ENCODE measurements at places on chromosomes 1 and 21.

- no peak for DNase-seq
These were observed 71.6 kb downstream of the NENF start for GRCh38 chr1:212504171-212504803.

DNA sequence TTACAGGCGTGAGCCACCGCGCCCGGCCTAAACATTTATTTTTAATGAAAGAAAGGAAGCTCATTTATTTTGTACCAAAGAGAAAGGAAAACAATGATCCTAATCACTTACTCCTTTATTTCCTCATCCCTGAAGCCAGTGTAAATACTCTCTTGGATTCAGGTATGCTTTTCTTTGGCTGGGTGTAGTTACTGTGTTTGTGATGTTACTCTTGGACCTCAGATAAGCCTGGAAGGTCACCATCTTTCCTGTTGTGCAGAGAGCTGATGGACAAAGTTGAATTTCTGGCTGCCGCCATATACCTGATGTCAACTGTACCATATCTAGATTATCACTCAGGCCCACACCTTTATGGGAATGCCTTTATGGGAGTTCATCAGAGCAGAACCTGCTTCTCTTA is 35.4 kb upstream of the FOXE3 start:
- DNase-seq: no peak

DNA sequence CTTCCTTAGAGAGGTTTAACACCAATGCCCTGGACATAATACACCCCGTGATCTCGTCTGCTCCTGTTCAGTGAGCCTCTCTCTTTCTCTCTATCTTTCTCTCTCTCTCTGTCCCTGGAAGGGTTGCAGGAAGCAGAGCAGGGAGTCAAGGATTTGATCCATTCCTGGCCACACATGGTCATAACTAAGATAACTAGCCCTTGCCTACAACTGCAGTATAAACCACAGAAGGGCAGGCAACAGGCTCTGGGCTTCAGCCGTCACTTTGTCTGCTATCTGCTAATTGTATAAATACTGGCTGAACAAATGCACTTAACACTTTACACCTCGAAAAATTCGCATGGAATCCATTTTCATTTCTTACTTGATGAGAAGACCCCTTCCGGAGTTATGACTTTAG is 357.5 kb upstream of the RUNX1 start:
- DNase-seq: no peak

DNA sequence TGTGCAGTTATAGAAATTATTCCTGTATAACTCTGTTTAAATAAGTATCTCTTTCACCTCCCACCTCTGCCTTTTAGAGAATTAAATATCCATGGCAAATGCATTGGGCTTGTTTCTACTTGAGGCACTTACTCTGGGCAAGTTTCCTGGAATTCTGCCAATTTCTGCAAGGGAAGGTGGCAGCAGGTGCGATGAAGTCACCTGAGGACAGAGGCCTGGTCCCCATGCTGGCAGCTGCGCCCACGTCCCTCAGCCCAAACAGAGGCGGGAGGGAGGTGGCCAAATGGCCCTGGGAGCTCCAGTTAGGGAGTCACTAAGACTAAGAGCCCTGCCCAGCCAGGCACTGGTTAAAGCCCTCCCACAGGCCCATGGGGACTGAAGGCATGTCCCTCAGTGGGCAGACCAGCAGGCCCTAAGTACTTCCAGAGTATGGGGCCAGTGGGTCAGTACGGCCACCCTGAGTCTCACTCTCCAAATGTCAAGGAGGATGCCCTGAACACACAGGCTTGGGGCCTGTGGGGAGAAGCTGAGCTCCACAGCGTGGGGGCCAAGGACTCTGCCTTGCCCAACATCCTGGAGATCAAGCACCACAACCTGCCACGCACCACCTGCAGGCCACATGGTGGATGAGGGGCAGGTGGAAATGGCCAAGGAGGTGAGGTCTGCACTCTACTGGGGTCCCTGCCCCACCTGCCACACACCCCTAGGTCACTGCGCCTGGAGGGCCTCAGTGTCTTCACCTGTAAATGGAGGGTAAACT is 19.4 kb downstream of the ACOT7 start:
- DNase-seq: no peak

DNA sequence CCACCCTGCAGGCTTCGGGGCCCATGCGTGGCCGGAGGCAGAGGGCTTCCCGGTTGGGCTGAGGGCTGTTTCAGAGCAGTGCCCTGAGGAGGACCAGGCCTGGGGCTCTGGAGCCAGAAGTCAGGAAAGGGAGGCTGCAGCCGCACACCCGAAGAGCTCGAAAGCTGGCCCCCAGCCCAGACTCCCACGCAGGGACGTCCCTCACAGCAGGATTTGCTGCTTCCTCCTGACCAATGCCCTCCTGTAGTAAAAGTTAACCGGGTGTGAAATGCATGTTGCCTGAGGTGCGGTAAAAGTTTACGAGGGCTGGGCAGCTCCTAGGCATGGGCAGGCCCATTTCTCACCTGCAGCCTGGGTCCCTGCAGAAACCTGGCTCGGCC is 101.5 kb upstream of the ARHGEF16 start:
- no peak for DNase-seq

- peak; percentile 92 for DNase-seq
These were observed 52.3 kb upstream of the DUSP10 start for GRCh38 chr1:221794079-221794670.

- DNase-seq: peak; percentile 78
These were observed 35.2 kb downstream of the DNASE2B start for GRCh38 chr1:84433258-84434080.

GRCh38 chr1:247281001-247281574 is 25.2 kb downstream of the VN1R5 start:
- no peak for DNase-seq

GRCh38 chr21:35905963-35906345 is 154.4 kb downstream of the SETD4 start:
- DNase-seq: no peak

GRCh38 chr1:191695865-191696264 is 462.4 kb upstream of the RGS18 start:
- DNase-seq: no peak

- no peak for DNase-seq
These were observed 55.7 kb downstream of the NID1 start for GRCh38 chr1:236009191-236009590.

GRCh38 chr1:157237522-157237921 is 99.3 kb upstream of the ETV3 start:
- no peak for DNase-seq

- no peak for DNase-seq
These were observed 91.8 kb downstream of the HLCS start for GRCh38 chr21:36874665-36875064.

GRCh38 chr1:15014516-15014915 is 139.0 kb upstream of the TMEM51 start:
- no peak for DNase-seq

DNA sequence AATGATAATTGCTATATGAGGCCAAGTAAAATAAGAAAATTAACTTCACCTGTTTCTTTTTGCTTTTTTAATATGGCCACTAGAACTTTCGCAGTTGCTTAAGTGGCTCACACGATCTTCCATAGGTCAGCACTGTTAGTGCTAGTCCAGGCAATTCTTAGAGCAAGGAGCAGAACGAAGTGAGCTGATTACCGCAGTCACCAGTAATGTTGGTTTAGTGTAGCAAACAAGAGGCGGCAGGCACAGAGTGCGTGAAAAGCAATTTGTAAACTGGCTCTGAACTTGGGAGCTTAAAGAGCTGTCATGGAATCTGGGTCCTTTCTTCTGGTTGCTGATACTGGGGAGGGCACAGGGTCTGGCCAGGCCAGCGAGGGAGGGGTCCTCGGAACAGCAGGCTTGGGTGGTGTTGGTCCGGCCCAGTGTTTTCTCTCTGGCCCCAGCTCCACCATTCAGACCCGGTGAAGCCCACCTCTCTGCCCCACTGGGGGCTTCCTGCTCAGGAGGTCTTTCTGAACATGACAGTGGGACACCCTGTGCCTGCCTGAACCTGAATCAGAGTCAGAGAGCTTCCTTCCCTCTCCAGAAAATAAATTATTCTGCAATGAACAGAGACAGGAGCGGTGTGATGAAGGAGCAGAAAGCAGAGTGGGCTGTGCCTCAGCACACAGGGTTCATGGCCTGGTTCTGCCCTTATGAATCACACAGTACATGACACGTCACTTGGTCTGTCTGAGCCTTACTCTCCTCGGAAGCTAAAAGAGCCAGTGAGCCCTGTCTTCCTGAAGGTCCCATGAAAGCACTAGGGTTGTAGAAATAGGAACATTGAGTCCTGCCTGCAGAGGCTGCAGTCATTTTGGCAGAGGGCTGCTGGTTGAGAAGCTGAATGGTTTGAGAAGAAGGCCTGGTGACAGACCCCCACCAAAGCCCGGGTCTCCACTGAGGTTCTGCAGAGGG is 11.9 kb downstream of the ETS2 start:
- no peak for DNase-seq

DNA sequence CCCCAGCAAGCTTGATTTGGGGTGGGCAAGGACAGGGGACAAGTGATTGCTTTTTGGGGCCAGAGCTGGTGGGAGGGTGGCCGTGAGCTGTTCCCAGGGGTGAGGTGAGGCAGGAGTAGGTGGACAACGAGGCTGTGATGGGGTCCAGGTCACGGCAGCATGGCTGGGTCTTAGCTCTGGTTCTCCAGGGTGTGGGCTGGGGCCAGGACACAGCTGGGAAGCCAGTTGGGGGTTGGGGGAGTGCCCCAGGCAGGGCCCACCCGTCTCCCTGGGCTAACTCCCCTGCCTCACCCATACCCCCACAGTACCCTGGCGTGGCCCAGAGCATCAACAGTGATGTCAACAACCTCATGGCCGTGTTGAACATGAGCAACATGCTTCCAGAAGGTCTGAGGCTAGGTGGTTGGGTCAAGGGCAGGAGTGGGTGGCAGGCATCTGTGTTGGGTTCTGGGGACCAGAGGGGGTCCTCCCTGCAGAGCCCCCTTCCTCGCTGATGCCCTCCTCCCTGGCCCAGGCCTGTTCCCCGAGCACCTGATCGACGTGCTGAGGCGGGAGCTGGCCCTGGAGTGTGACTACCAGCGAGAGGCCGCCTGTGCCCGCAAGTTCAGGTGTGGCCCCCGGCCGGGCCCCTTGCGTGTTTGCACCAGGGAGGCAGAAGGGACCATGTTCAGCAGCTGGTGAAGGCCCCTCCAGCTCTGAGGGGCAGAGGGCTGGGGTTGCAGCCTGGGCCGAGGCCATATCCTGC is 43.3 kb downstream of the COQ8A start:
- no peak for DNase-seq

DNA sequence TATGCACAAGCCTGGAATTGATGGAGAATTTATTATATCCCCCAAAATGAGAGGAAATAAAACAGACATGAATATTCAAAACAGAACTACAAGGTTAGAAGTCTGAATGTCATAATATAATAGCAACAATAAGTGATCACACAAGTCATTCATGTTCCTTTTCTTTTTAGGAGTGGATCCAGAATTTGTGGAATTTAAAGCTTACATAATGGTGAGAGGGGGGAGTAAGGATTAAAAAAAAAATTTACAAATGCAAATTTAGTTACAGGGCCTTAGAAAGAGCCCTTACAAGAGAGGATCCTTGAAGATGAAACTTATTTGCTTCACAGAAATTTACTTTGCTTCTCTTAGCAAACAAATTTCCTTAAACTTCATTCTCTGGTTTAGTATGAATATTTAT is 716.1 kb upstream of the CXADR start:
- DNase-seq: no peak

- DNase-seq: no peak
These were observed 79.2 kb upstream of the DESI2 start for GRCh38 chr1:244573768-244574167.

GRCh38 chr1:982765-983436 is 1.0 kb upstream of the PERM1 start:
- no peak for DNase-seq

- DNase-seq: no peak
These were observed 15.4 kb downstream of the FLVCR1 start for GRCh38 chr1:212873518-212873917.

DNA sequence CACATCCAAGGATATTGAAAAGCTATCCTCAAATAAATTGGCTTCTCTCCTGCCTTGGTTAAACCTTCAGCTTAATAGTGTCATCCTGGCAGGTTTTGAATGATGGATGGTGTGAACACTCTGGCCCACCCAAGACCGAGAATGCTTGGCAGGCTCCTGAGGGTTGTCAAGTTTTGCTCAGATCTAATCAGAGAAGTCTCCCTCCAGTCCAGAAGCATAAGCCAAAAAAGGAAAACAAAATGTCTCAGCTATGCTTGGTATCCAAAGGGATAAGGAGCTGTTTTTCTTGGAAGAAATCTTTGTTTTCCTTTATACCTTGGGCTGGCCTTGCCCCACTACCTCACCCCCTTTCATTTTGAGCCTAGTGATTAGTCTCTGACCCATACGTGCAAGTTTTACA is 172.7 kb downstream of the CRB1 start:
- DNase-seq: no peak

- no peak for DNase-seq
These were observed 26.5 kb upstream of the CTH start for GRCh38 chr1:70384542-70384941.

DNA sequence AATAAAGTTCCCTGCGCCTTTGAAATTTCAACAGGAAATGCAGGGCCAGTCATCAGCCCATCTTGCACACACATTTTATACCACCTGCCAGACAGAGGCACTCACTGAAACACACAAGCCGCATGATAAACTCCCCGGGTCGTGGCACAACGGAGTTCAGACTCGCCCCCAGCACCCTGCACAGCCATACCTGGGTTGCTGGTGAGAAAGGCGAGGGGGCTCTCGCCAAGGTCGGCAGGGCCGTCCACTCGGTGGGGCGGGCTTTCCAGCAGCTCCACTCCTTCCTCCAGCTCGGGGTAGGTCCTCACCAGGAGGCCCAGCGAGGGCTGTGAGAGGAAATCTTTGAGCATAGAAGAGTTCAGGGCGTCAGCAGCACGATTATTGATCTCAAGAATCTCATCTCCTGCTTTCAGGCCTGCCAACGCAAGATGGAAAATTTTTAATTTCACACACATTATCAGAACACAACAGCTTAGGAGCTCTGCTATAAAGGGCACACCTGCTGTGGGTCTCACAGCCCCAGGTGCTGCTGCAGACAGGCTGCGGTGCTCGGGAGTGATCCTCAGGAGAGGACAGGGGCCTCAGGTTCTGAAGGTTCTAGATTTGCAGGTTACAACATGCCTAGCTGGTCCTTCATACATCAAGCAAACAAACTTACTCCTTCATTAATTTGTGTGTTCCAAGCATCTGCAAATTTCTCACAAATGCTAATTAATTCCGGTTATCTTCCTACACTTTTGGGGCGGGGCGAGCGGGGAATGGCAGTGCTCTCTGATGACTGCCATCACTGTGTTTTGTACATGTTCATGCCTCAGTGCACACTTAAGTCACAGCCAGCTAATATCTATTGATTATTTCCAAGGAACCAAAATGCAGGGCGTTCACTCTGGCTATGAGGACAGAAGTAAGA is 144.2 kb upstream of the KRTAP19-8 start:
- DNase-seq: no peak

- no peak for DNase-seq
These were observed 65.7 kb upstream of the JUN start for GRCh38 chr1:58849551-58849950.

GRCh38 chr1:9490605-9491339 is 48.5 kb upstream of the SLC25A33 start:
- DNase-seq: peak; percentile 82
